Stimulated activated CD4-positive, alpha-beta T cell treated with anti-CD3 and anti-CD28 coated beads, TNF-alpha, amount 100 ng/mL, for 4 hours (primary cell): ENCODE measurements at places on chromosomes 11 and 22.

DNA sequence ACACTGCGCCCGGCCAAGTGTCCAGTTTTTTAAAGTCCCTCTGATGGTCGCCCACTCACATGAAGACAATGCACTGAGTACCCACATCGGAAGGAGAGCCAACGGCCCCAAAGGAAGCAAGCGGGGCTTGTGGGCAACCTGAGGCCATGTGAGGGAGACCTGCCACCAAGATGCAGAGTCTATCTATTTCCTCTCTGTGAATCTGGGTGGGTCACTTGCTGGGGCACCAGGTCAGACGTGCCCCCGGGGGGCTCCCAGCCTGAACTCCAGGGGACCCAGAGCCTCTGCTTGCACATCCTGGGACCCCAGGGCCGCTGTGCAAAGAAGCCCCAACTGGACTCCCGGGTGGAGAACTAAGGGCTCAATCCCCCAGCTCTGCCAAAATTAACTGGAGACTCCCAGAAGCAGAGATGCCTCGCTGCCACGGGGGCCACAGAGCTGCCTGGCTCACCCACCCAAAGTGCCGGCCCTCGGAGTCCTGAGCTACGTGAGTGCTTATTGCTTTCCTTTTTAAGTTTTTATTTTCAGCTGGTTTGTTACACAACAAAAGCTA, 106.4 kb downstream of the BRD1 start:
- no peak for DNase-seq

DNA sequence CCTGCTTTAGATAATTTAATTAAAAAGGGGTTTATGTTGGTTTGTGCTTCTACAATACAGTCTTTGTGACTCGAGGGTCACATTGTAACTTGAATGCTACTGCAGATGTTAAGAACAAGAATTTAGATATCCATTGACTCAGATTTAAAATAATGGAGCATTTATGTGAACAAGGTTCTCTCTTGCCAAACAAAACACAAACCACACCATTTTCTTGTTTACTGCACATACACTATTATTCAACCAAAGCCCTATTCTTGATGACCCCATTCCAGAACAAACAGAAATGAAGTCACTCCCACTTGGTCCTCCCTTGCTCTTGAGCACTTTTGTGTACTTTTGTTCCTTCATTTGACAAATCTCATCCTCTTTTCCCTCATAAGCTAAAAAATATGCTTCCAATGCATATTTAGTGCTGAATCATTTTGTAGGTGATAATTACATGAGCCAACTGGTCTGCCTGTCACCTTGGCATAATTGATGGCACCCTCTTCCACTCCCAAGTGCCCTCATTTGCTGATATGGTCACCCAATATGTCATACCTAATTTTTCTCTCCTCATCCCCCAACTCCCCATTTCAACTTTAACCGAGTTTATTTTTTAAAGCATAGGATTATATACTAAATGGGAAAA, 2.8 kb downstream of the C11orf71 start:
- DNase-seq = no peak

DNA sequence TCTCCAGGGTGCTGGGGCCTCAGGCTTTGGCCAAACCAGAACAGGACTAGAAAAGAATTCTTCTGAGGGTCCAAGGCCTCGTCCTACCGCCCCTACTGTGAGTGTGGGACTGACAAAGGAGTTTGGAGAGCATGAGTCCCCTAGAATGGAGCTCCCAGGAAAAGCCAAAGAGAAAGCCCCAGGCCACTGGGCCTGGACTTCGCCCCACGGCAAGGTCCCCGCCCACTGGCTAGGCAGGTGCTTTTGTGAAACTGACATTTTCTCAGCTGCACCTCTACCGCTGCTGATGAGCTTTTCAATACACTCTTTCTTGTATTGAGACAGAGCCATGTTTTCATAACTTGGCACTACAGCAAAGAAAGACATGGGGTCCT, 9.7 kb upstream of the FGF3 start:
- no peak for DNase-seq

- DNase-seq = no peak
Observed at GRCh38 chr11:128180441-128181087, 406.8 kb downstream of the ETS1 start.

DNA sequence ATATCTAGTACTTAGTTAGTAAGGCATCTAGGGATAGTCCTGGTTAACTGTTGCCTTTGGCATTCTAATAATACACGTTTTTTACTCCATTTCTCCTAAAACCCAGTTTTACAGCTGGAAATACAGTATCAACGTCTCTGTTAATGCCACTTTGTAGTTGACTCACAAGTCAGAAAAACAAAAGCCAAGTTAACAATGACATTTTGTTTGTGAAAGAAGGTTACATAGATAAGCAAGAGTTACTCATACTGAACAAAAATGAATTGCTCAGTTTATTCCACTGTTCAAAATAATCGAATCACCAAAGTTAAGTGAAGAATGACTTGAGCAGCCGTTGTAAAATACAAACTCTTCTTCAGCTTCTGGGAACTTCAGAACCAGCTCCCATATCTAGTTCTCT, 540.3 kb downstream of the ETS1 start:
- no peak for DNase-seq

- peak; percentile 47 for DNase-seq
Observed at GRCh38 chr11:125404811-125405790, 91.0 kb downstream of the FEZ1 start.

- no peak for DNase-seq
Observed at GRCh38 chr11:17771415-17771814, 36.8 kb downstream of the KCNC1 start.

DNA sequence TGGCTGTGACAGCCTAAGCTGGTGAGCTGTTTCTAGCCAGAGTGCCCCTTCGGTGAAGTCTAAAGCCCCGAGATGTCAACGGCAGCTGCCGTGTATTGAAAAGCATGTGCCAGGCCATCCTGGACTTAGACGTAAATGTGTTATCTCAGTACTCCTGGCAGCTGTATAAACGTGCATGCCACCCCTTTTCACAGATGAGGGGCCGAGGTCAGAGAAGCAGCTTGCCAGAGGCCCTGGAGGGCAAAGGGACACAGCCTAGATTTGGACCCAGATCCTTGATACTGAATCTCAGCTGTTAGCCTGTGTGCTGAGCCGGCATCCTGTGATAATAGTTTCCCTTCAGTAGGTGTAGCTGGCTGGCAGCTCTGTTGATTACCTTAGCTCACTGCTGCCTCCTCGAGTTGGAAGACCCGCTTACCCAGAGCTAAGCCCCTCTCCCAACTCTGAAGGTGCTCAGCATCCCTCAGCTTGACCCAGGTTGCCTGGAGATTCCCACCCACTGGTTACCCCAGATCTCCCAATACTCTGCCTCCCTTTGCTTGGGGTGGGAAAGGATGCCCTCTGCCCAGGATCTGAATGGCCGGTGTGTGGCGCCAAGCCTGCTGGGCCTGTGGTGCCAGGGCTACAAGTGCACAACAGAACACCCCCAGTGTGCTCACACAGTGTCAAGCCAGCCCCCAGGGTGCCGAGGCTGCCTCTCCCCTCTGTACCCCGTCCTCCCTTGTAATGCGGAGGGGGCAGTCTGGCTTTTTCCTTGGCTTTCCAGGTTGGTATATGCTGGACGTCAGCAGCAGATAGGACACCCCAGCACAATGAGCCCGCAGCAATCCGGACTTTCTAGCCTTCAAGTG, 59.8 kb upstream of the WNT7B start:
- no peak for DNase-seq

- peak; percentile 49 for DNase-seq
Observed at GRCh38 chr22:23696326-23696851, 5.6 kb downstream of the RGL4 start.

DNA sequence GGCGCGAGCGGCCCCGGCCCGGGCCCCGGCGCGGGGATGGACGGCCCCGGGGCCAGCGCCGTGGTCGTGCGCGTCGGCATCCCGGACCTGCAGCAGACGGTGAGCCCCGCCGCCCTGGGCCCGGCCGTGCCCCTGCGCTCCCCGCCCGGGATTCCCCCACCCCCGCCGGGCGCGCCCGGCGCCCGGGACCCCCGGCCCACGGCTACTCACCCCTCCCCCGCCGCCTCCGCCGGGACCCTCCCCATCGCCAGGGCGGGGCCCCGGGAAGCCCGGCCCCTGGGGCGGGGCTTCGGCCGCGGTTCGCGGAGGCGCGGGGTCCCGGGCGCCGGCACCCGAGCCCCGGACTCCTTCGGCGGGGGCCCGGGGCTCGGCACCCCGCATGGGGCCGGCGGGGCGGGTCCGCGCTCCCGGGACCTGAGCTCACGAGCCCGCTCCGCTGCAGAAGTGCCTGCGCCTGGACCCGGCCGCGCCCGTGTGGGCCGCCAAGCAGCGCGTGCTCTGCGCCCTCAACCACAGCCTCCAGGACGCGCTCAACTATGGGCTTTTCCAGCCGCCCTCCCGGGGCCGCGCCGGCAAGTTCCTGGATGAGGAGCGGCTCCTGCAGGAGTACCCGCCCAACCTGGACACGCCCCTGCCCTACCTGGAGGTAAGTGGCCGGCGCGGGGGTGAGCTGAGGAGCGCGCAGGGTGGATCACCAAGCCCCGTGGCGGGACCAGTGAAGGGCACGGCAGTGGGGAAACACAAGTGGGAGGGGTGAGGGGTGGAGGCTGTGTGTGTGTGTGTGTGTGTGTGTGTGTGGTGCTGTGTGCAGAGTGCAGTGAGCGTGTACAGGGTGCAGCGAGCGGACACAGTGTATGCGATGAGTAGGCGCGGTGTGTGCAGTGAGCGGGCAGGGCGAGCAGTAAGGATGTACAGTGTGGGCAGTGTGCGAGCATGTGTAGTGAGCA, 2.3 kb downstream of the SHANK3 start:
- peak; percentile 14 for DNase-seq

GRCh38 chr11:108588287-108588686, 5.3 kb downstream of the EXPH5 start:
- DNase-seq = no peak

DNA sequence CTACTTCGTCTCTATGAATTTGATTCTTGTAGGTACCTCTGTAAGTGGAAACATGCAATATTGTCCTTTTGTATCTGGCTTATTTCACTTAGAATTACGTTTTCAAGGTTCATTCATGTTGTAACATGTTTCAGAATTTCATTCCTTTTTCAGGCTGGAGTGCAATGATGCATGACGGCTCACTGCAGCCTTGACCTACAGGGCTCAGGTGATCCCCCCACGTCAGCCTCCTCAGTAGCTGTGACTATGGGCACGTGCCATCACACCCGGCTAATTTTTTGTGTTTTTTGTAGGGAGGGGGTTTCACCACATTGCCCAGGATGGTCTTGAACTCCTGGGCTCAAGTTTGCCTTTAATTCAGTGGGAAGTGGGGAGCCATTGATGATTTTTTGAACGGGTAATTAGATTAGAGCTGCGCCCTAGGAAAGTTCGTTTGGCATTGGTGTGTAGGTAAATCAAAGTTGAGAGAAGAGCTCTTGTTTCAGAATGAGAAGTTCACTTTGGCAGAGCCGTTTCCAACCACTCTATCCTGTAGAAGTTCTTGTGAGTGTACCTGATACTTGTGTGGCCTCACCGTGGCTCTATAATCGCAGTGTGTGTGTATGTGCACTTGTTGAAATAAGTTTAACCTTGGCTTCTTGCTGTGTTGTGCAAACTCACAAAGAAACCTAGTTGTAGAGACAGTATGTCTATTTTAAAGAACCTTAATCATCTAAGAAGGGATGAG, 115.9 kb downstream of the NAV2 start:
- DNase-seq = no peak

DNA sequence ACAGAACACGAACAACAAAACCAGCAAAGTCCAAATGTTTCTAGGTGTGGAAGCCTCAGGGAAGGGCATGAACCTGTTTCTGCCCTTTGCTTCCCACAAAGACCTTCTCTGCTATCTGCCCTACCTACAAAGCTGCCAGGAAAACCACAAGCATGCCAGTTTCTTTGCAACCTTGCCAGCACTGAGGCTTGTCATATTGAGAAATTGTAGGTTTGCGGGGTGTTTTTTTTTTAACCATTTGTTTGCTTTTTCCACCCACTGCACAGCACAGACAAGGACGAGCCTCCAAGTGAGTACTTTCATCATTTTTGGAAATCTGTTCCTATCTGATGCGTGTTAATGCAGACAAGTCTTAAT, 12.8 kb downstream of the PARVG start:
- no peak for DNase-seq

- no peak for DNase-seq
Observed at GRCh38 chr22:44971651-44972362, 38.0 kb downstream of the PHF21B start.

GRCh38 chr11:46682773-46683752, 17.4 kb downstream of the ARHGAP1 start:
- DNase-seq = no peak

DNA sequence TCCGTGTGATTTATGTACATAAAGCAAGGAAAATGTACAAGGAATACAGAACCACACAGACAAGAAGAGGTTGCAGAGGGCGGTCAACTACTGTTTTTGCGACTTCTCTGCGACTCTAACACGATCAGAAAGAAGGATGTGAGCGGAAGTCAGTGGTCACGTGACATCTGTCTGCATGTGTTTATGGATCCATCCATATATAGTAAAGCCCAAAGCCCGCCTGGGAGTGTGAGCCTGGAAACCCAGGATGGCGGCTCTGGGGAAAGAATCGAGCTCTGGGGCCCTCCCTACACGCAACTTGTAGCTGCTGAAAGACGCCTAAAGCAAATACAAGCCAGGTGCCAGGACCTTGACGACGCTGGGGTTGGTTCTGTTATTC, 8.8 kb downstream of the OSBPL5 start:
- no peak for DNase-seq

DNA sequence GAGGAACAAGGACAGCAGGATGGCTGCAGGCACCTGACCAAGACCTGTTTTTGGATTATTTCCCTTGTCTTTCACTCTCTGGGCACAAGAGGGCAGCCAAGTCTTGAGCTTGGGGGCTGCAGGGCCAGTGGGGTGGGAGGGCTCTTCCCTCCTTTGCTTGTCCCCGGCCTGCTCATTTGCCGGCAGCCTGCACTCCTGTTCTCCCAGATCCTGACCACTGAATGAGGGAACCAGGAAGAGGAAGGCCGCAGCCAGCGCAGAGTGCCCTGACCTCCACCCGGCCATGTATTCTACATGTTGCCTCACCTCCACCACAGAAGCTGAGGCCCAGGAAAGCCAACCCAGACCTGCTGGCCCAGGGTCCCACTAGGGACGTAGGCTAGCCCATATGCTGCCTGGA, 15.5 kb upstream of the NNMT start:
- DNase-seq = no peak

GRCh38 chr22:36924151-36924698, 10.8 kb downstream of the CSF2RB start:
- DNase-seq = no peak
